SK-N-DZ (cell line): ENCODE measurements at places on chromosomes 2 and 18.

- no peak for DNase-seq
Measured at GRCh38 chr2:23418461-23418911, 33.5 kb downstream of the KLHL29 start.

GRCh38 chr18:79935925-79936324, 15.5 kb downstream of the SLC66A2 start:
- DNase-seq, result no peak

DNA sequence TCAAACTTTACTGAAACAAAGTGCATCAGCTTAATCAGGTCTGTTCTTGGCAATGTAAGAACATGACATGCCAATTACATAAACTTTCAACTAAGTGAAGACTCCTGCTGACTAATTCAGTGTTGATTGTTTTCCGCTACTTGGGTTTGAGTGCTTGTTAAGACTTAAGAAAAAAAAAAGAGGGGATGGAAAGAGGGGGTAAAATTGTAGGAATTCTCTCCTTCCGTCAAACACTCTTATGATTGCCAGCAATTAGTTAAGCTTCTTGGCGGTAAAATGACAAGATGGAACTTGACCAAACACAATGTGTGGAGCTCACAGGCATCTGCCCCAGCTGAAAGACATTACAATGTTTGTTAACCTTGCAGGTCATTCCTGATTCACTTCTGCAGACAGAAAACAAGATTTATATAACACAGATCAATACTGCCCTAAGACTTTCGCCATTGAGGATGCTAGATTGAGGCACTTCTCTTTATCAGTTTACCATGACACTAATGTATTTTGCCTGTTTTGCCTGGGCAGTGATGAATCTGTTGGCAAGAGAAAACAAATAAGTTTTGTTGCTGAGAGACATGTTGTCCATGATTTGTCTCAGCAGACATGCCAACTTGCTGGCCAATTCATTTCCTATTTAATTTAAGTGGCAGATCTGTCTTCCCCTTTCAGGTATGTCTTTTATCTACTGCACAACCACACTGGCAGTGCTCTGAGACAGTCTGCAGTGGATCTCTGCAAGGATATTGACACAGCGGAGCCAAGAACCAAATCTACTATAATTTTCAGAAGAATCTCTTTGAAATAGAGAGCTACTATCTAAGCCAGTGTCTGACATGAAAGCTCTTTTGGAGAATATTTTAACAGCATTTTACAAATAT, 410.0 kb upstream of the KCNH7 start:
- DNase-seq, result peak; percentile 93

DNA sequence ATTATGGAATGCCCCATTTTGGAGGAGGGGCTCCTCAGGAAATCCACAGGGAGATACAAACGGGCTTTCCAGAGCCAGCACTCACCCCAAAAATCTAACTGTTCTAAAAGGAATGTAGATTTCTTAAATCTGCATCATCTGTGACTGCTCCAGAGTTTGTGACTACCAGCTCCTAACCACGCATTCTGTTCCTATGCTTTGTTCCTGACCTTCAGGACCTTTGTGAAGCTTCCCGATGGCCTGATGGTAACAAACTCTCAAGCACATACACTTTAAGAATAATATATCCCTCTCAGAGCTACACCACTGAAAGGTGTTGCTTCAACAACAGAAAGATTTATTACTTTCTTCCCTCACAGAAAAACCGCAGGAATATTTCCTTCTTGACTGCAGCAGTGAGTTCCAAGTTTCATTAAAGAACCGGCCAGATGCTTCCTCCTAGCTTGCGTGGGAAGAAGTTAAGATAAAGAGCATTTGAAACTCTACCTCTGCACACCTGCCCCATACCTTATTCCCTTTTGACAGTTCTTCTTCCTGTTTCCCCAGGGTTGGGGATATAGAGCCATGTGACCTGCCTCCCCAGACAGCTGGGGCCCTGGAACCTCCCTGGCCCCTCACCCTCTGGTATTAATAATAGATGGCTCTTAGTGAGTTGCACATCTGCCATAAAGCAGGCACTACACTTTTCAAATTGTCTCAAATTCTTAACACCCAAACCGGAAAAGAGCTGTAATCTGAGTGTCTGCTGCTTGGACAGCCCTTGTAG, 40.2 kb upstream of the EML4 start:
- DNase-seq, result no peak

DNA sequence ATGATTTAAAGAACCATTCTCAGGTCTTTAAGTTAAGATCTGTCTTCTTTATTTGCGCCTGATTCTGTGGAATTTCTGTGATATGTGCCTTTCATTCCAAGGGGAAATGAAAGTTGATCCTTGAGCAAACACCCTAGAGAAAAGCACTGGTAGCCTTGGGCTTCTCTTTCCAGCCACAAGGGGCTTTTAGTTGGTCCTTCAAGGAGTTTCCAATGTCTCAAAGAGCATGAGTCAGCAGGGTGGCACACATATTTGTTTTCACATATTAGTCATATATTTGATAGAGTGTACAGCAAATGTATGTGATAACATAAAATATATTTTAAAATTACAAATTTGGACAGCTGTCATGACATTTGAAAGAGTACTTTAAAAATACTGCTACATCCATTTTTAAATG, 339.5 kb downstream of the TXNL1 start:
- no peak for DNase-seq

- DNase-seq, result no peak
Measured at GRCh38 chr2:224417361-224417729, 15.4 kb upstream of the FAM124B start.

DNA sequence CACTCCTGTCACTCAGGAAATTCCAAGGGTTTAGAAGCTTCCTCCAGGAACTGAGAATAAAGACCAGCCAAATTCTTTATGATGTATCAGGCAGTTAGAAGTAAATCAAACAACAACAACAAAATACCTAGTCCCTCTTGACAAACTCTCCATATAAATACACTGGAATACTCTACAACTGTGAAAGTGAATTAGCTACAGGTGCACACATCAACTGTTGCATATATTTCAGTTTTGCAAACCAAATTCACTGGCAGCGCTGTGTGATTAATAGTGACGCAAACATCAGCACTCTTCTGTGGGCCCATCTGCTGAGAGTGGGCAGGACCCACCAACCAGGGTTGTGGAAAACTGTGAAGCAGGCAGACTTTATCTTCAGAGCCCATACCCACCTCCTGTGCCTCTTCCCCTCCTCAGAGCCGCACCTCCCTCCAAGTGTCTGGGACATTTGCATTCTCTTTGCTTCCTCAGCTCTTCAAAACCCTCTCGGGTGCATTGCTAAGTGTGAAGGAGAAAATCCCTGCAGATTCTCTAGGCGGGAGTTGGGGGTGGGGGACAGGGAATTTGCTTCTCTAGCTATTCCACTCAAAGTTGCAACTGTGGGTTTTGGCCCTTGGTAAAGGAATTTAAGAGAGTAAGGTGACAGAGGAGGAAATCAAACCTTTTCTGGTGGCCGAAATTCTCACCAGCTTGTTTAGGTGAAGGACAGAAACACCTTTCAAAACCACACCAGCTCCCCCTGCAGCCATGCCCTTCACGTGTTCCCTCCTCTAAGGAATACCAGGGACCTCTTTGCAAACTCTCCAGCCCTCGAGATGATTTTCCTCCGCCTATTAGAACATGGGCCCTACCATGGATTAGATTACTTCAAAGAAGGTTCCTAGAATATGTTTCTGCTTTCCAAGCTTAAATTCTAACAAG, 119.3 kb downstream of the MRO start:
- DNase-seq, result no peak

- no peak for DNase-seq
Measured at GRCh38 chr2:226440127-226440918, 359.3 kb downstream of the IRS1 start.

- DNase-seq, result no peak
Measured at GRCh38 chr2:134035605-134036370, 218.1 kb upstream of the MGAT5 start.

- no peak for DNase-seq
Measured at GRCh38 chr2:28429636-28430376, 37.1 kb downstream of the FOSL2 start.

- no peak for DNase-seq
Measured at GRCh38 chr18:48798334-48799245, 152.2 kb downstream of the SMAD7 start.

- DNase-seq, result peak; percentile 20
Measured at GRCh38 chr2:216557413-216557812, 58.8 kb downstream of the RPL37A start.

DNA sequence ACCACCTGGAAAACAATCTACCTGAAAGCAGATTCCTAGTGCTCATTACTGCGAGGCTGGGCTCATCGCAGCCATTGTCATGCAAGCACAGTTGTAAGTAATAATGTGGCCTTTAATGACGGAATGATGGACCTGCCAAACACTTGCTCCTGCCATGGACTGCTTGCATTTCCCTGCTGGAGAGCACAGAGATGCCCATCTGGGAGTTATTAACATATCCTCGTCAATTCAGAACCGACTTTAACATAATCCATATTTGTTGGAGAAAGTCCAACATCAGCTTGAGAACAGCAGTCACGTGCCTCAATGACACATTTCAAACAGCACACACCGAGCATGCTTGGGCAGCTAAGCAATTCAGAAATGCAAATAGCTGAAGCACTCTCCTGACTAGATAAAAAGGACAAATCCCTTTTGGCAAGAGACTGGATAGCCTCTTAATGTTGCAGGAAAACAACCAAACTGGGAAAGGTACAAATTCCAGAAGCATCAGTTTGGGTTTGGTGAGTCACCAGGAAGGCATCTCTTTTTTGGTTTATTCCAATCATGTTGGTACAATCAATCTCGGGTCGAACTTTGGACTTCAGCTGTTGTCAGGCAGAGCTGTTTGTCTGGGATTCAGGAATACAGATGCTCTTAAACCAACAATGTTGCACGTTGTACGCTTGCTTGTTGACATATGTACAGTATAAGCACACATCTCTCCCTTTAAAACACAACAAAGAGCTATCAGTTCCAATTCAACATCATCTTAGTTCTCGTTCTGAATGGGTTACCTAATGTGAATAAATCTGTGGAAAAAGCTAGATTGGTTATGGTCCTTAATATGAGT, 395.8 kb downstream of the LNPK start:
- no peak for DNase-seq

DNA sequence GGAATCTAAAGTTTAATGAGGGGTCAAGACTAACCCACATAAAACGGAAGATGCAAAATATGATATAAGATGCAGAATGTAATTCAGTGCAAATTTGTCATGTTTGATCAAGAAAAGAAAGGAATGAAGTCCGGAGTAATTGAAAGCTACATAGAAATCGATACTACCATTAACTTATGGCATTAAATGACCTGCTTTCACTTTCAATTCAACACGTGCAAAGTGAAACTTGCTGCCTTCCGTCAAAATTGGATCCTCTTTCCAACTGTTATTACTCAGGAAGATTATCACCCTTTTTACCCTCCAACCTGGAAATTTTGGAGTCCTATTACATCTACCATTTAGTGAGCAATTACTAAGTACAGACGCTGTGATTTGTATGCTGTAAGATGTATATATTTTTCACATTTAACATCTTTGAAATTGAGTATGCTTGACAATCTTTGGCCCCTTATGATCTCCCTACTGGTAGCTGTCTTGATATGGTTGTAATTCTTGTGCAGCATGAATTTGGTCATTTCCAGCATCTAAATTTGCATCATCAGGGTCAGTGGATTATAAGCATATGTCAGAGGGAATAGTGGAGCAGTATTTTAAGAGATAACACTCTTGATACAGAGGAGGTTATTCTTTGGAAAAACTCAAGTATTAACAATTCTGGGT, 18.6 kb downstream of the UNC80 start:
- no peak for DNase-seq

GRCh38 chr2:43169987-43170386, 56.4 kb downstream of the ZFP36L2 start:
- DNase-seq, result no peak

DNA sequence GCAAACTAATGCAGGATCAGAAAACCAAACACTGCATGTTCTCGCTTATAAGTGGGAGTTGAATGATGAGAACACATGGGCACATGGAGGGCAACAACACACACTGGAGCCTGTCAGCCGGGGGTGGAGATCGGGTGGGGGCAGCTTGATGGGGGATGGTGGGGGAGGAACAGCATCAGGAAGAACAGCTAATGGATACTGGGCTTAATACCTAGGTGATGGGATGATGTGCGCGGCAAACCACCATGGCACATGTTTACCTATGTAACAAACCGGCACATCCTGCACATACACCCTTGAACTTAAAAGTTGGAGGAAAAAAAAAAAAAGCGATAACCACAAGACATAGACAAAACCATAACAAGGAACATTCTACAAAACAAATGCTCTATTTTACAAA, 10.4 kb downstream of the CHMP3 start:
- no peak for DNase-seq

DNA sequence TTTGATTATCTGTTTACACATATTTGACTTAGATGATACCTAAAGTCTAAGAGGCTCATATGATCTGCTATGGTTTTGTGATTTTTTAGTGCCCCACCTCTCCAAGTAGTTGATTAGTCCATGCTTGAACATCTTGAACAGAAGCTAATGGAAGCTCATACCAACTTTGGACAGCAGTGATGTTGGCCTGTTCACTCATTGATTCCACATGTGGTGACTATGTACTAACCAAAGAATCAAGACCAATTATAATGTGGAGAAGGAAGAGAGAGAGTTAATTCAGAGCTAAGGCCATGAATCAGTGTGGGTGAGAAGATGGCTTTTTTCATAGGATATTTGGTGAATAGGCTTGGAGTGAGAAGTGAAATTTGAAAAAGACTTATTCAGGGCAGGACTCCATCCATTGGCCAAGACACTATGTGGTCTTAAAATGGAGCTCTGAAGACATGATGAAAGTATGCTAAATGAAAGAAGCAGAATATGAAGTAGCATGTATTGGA, 178.3 kb upstream of the TWIST2 start:
- DNase-seq, result no peak

DNA sequence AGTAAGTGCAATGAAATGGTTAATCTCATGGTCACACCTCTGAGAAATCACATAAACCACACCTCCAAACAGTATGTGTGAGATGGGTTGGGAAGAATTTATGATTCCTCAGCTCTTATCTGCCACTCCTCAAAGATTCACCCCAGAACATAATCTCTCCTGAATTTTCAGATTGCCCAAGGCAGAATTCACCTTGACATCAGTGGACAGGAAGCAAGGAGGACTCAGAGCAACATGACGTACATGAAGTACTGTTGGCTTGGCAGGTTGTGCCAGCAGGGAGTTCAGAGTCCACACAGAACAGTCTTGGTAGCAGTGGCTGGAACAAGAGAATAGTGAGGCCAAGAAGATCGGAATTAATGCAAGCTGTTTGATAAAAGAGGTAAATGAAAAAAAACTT, 31.7 kb upstream of the CYBRD1 start:
- DNase-seq, result no peak

- no peak for DNase-seq
Measured at GRCh38 chr2:240292035-240292574, 143.4 kb upstream of the GPC1 start.
